ENCODE measurements at places on chromosomes 5 and 9.

- DNase-seq, result no peak
These were observed 46.7 kb downstream of the VAV2 start for GRCh38 chr9:133945314-133945975.

DNA sequence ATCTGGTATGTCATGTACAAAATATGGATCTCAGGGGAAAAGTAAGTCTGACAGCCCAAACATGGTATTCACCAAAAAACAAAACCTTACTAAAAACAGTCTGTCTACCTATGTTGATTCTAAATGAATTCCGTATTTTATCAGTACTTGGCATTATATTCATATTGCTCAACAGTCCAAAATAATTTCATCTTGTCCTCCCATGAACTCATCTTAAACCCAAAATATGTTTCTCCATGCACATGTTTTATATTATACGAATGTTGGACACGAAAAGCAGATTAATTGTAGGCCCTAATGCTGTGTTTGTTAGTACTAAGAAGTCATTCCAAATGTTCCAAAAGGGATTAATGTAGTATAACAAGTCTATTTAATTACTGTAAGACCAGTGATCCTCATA is 20.1 kb downstream of the NFIB start:
- no peak for DNase-seq

- no peak for DNase-seq
These were observed 189.0 kb downstream of the SNCAIP start for GRCh38 chr5:122501089-122501435.

DNA sequence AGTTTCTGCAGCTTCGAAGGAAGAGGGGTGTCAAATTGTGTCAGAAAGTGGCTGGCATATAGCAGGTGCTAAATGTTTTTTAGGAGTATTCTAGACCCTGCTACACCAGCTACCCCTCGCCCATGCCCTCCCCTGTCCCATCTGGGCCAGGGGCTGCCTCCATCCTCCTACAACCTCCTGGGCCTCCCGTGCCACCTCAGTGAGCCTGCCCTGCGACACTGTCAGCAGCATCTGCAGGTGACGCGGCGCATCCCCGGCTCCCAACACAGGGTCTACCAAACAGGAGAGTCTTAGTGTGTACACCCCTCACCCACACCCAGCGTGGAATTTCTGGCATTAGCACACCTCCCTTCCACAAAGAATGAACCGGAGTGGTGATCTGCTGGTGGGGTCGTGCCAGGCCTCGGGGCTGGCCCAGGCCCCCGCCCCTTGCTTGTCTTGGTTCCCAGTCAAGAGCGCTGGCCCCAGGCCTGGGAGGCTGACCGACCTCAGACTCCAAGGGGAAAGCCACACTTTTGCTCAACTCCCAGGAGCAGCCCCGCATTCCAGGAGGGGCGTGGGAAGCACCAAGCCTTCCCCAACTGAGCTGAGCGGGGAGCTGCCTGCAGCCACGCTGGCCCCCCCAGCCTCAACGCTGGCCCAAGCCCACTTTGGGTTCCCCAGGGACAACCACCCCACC is 55.2 kb downstream of the NEURL1B start:
- DNase-seq, result no peak

GRCh38 chr5:132225165-132226032 is 2.3 kb downstream of the P4HA2 start:
- peak; percentile 47 for DNase-seq
